ENCODE measurements at places on chromosomes 5 and 9.

DNA sequence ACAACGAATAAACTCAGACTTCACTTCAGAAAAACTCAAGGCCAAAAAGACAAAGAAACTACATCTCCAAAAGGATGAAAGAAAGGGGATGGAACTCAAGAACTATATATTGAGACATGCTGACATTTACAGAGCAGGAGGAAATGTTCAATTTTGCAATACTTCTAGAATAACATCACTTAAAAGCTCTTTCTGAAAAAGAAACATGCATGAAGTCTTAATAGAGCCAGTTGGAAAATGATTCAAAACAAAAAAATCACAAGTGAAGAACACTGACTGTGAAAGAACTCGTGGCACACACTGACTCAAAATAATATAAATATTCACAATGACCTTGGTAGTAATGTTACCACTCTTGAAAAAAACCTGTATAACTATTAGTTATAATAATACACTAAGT is 267.8 kb upstream of the NREP start:
- no peak for DNase-seq

DNA sequence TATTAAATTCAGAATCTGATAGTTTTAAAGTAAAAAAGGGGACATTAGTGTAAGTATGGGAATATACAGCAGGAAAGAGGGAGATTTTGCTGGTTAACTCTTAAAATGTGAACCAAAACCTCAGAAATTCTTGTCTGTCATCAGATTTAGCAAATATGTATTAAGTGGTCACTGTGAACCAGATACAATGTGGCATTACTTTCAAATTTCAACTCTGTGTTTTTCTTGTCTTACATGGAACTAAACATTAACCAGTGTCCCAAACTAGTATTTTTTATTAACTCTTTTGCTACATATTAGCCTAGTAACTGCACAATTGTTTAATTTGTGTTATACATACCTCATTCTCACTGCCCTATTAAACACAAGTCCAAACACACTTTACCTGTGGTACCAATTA is 259.9 kb upstream of the RASA1 start:
- no peak for DNase-seq

DNA sequence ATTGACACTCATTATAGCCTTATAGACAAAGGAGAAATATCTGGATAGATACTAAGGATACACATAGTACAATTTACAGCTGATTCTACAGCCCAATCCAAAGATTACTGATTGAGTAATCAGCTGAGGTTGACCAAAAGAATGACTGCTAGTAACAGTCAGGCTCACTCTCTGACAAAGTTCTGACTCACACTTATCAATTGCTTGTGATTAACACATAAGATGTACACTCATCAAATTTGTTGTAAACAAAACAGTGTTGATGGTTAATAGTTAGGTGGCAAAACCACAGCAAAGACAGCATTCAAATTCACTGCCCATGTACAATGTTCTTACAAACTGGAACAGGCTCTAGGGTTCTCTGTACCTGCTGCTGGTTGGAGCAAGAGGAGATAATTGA is 422.7 kb downstream of the TLE1 start:
- DNase-seq, result peak; percentile 17

- peak; percentile 99 for DNase-seq
Measured at GRCh38 chr9:127185931-127186781, 63.7 kb upstream of the ANGPTL2 start.

DNA sequence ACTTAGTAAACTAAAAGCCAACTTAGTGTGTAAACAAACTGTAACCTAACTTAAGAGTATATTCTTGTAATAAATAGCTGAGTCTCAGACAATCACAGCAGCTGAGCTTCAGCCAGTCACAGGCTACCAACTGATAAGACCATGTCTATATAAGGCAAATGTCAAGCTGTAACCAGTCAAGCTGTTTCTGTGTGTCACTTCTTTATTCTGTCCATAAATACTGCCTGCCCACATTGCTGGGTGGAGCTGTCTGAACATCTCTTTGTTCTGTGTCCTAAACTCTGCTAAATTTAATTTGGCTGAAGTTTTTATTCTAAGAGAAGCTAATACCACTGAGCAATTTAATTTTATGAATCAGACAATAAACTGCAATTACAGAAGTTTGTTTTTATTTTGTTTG is 412.1 kb upstream of the CDH10 start:
- DNase-seq, result no peak

GRCh38 chr5:65927503-65928321 is 1.3 kb downstream of the ERBIN start:
- DNase-seq, result peak; percentile 70

DNA sequence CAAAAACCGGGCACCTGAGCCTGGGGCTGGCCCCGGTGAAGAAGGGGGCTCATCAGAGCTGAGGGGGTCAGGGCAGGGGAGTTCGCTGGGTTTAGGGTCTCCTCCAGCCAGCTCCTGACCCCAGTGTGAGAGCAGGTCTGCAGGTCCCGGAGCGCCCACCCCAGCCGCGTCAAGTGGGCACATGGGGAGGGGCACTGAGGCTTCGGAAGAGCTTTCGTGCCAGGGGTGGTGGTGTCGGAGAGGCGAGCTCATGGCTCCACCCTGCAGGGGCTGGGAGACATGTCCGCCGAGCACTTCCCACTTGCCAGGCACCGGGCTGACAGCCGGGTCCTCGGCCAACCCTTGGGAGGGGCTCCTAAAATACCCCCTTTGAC is 13.2 kb downstream of the VAV2 start:
- DNase-seq, result no peak

DNA sequence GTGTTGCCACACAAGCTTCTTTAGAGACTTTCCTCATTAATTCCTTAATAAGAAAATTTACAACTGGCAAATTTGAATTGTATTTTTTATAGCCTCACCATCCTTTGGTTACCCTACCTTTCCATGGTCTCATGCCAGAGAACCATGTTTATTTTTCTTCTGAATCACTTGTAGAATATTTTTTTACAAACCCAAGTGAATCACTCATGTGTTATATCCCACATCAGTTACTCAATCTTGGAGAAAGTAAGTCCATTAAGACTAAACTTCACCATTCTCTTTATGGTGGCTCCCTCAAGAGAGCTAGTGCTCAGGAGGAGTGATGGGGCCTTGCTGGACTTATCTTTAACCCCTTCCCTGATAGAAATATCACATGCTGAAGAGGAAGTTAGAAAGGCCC is 128.9 kb downstream of the SUSD1 start:
- DNase-seq, result peak; percentile 59

- no peak for DNase-seq
Measured at GRCh38 chr5:113937301-113937700, 423.8 kb downstream of the YTHDC2 start.

GRCh38 chr9:133914442-133915342 is 77.4 kb downstream of the VAV2 start:
- DNase-seq, result no peak

DNA sequence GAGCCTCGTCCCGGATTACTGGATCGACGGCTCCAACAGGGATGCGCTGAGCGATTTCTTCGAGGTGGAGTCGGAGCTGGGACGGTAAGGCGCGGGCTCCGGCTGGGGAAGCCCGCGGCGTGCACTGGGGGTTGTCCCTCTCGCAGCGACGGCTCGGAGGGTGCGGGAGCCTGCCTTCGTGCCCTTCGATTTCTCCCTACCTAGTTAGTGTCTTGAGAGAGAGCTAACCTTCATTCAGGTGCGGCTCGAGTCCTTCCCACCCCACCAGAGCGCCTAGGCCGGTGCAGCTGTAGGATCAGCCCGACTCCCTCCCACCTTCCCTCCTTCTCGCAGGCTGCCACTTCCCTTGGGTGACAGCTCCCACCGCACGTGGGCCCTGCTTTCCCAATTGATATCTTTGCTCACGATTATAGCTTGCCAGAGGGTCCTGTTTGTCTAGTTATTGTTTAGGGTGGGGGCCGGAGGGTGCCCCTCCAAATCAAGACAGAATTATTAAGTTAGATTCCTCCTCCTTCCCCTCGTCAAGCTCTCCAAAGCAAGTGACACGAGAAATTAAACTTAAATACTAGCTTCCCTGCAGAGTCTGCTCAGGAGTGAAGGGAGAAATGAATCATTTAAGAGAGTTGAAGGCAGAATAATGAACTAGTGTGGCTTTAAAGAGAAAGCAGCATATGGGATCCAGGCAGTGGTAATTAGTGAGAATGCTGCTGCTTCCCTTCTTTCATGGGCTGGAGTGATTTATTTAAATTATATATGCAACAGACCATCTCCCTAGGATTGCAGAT is 569 bp downstream of the CAMK4 start:
- DNase-seq, result no peak

GRCh38 chr9:21015995-21016394 is 15.4 kb downstream of the HACD4 start:
- no peak for DNase-seq

GRCh38 chr5:113552137-113552536 is 38.6 kb downstream of the YTHDC2 start:
- DNase-seq, result no peak

DNA sequence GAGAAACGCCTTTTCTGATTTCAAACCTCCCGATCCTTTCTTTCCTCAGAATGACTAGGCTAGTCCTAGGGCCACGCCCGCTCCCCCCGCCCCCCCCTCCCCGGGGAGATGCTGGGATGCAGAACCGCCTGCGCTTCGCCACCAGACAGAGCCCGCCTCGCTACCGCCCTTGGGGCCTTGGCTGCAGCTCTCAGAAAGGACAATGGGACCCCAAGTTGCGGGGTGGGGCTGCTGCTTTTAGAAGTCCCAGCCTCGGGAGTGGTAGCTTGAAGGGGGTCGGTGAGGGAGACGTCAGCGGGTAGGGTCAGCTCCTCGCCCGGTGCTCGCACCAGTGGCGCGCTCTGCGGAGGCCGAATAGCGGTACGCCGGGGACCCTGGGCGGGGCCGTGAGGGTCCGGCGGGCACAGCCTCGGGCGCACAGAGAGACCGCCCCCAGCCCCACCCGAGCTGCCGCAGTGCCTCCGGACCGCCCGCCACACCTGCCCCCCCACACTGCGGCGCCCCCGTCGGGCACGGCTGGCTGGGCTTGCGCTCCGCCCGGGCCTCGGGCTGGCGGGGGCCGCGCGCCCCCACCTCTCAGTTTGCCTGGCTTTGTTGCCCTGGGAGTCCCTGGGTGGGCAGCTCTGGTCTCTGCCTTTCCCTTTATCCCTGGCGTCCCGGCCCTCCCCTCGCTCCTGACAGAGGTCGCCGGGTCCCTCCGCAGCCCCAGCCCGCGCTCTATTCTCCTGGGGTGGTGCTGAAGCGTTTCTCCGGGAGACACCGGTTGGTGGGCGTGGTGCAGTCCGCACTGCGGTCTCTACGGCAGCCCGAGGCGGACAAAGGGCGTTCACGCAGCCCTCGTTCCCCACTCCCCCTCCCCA is 1.2 kb downstream of the MAP1B start:
- peak; percentile 78 for DNase-seq

DNA sequence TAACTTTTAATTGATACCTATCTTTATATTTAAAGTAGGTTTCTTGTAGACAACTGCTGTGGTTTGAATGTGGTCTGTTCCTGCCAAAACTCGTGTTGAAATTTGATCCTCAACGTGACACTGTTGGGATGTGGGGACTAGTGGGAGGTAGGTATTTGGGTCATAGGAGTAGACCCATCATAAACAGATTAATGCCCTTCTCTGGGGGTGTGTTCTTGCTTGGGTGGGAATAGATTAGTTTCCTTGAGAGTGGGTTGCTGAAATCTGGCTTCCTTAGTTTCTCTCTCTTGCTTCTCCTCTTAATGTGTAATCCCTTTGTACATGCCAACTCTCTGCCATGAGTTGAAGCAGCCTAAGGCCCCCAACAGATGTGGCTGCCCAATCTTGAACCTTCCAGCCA is 34.6 kb upstream of the IPPK start:
- DNase-seq, result no peak

- DNase-seq, result peak; percentile 45
Measured at GRCh38 chr5:16467363-16468219, 2.0 kb upstream of the ZNF622 start.

DNA sequence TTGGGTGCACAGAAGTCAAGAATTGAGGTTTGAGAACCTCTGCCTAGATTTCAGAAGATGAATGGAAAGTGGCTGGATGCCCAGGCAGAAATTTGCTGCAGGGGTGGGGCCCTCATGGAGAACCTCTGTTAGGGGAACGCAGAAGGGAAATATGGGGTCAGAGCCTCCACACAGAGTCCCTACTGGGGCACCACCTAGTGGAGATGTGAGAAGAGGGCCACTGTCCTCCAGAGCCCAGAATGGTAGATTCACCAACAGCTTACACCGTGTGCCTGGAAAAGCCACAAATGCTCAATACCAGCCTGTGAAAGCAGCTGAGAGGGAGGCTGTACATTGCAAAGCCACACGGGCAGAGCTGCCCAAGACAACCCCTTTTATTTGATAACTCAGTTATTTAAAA is 383.5 kb downstream of the TLE4 start:
- DNase-seq, result no peak

DNA sequence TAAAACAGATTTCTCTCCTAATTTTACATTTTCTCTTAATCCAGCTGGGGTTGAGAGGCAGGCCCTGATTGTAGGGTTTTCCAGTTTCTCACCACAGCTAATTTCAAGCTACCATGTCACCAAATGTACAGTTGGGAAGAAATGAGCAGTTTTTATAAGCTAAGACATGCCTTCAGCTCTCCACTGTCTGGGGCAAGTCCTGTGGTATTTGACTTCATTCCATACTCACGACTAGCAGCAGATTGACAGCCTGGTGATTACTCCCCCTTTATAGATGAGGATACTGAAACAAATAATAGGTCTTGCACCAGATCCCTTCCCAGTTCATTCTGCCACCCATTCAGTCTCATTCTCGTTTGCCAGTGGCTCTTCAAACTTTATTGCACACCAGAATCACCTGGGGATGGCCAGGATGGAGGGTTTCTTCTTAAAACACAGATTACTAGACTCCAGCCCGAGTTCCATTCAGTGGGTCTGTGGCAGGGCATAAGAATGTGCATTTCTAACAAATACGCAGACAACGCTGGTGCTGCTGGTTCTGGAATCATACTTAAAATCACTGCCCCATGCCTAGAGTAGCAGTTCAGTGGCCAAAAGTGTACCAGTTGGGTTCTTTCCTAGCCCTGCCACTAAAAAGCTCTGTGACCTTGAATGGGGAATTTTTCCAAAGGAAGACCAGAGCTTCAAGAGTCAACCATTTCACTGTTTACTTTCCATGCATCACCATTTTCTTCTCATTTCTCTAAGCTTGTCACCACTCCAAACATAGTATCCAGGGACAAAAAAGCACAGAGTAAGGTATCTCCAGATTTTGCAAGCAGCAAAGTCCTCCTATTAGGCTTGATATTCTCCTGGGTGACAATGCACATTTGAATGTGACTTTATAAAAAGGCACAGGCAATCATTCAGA is 64.3 kb downstream of the CSNK1A1 start:
- DNase-seq, result peak; percentile 72

GRCh38 chr9:98795970-98796363 is 388 bp downstream of the ANKS6 start:
- no peak for DNase-seq

All from fibroblast of pulmonary artery (primary cell).